Stimulated activated CD4-positive, alpha-beta T cell treated with anti-CD3 and anti-CD28 coated beads, Interleukin-2, amount 100 ng/mL, for 24 hours (primary cell): ENCODE measurements at places on chromosomes 2 and 18.

GRCh38 chr2:191030521-191031154 is 16.7 kb upstream of the STAT1 start:
- DNase-seq: peak; percentile 43

- no peak for DNase-seq
Measured at GRCh38 chr2:30732376-30732775, 74.9 kb downstream of the CAPN13 start.

DNA sequence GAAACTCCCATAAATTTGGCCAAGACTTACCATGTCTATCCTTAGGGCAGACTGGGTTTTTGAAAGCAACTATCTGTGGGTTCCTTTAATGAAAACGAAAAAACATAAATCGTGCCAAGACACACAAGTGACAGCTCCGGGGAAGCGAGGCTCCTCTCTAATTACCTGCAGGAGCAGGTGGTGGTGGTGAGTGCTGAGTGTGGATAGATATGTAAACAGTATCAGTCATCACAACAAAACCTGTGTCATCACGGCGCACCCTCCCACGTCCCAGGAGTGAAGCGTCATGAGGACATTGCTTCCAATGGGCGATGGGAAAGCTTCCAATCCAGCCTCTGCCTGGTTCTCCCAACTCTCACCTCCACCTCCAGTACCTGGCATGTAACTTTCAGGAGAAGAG is 31.3 kb downstream of the ACKR3 start:
- no peak for DNase-seq

DNA sequence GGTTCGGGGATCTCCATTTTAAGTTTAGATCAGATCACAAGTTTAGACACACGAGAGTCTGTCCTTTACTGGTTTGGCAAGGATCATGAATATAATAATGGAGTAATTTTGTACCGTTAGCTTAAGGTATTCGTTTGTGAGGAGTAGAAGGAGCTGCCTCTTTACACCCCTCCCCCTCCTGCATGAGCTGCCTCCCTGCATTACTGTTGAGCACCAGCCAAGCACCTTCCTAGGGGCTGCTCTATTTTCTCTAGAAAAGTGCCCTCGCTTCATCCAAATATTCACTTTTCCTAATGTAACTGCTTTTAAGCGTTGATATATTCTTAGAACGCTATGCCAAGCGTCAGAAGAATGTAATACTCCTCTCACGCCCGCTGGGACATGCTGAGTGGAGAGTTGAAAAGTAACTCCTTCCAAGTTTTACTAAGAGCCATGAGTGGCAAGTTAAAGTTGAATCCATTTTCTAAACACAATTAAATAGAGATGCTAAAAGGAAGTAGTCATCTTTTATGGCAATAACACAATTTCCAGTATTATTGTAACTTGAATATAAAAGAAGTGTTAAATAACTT is 25.4 kb upstream of the SCN7A start:
- no peak for DNase-seq

- no peak for DNase-seq
Measured at GRCh38 chr18:21980744-21981143, 188.6 kb upstream of the GATA6 start.

GRCh38 chr18:12904012-12904516 is 20.0 kb upstream of the PTPN2 start:
- DNase-seq: peak; percentile 48

GRCh38 chr2:208266553-208266893 is 468 bp downstream of the PIKFYVE start:
- no peak for DNase-seq

DNA sequence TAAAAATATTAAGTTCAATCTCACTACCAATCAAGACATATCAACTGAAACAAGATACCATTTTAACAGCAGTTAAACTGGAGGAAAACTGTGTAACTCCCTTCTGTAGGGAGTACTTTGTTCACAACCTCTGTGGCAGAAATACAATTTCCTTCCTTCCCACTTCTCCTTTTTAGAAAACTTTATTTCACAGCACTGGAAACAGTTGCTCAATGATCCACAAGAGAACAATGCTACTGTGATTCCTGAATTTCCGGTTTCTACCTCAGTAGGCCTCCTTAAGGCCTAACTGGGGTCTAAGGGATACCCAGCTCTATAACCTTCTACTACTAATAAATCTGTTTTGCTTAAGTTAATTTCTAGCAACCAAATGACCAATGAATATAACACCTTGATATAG is 14.1 kb downstream of the TLK1 start:
- no peak for DNase-seq

GRCh38 chr2:173291412-173291811 is 63.3 kb upstream of the CDCA7 start:
- DNase-seq: no peak

GRCh38 chr2:24971286-24971535 is 544 bp downstream of the DNAJC27 start:
- no peak for DNase-seq

- DNase-seq: no peak
Measured at GRCh38 chr2:109194620-109194937, 65.6 kb downstream of the SH3RF3 start.

DNA sequence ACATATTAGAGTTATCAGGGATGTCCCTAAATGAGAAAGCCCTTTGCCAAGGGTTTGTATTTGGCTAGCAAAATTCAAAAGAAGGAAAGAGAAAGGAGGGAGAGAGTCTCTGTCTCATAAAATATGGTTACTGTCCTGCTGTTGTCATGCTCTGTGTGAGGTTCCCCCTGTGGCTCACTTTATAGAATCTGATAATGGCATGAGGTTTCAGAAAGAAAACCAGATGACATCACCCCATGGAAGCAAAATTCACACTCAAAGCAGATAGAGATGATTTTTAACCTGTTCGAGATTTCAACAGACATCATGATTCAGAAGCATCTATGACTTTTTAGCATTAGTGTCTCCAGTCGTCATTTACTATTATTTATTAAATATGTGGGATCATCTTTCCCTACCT is 165.0 kb upstream of the SESTD1 start:
- DNase-seq: no peak

DNA sequence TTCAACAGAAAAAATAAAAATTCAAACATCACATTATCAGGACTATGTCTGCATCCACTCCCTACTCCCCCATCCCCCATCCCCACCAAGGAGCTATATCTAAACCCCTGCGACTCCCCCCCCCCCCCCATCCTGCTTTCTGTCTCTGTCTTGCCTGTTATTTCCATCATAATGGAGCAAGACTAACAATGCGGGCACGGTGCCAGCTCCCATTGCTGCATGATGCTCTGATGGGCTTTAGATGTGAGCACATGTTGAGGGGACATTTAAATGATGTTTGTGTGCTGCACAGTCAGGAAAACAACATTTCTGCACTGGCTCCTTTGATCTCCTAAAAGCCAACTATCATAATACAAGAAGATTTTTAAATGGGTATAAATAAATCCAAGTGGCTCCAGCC is 644.2 kb upstream of the SETBP1 start:
- no peak for DNase-seq

GRCh38 chr18:72692595-72692994 is 148.5 kb upstream of the CBLN2 start:
- no peak for DNase-seq

DNA sequence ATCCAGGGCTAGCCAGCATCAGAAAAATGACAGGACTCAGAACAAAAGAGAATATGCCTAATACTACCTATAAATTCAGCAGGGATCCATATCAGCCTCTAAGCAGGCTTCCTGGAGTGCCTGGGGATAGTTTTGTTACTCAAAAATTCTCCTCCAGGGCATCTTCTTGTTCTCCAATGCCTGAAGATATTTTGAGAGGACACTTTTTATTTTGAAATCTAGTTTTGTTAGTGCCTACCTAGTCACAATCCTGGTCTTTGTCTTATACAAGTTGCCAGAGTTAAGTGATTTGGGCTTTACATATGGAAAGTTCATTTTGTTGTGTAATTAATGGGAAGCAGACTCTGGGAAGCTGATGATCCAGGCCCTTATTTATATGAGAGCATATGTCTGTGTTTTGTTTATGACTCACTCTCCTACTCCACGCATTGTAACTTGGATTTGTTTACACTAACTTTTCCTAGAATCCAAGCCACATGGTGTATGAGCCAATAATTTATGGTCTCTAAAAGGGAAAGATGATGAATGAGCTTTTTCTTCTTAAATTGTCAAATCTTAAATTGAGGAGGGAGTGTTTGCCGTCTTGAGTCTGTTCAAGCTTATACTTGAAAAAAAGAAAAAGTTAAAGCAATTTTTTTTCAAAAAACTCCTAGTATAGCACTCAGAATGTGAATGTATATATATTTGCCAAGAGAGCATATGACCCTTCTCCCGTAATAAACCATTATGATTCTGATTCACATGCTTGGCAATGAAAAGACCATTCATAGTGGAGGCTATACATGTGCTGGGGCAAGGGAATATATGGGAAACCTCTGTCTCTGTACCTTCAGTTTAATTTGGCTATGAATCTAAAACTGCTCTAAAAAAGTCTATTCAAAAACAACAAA is 370.3 kb downstream of the SETBP1 start:
- DNase-seq: no peak

GRCh38 chr2:99545066-99545465 is 55.2 kb upstream of the REV1 start:
- no peak for DNase-seq

- no peak for DNase-seq
Measured at GRCh38 chr2:12428324-12428723, 288.4 kb upstream of the TRIB2 start.

DNA sequence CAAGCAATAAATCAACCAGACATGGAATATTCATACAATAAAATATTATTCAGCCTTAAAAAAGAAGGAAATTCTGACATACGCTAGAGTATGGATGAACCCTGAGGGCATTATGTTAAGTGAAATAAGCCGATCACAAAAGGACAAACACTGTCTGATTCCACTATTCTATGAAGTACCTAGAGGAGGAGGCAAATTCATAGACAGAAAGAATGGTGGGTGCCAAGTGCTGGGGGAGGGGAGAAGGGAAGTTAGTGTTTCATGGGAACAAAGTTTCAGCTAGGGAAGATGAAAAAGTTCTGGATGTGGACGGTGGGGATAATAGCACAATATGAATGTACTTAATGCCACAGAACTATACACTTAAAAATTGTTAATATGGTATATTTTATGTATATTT is 19.8 kb downstream of the SMAD7 start:
- DNase-seq: no peak

- DNase-seq: no peak
Measured at GRCh38 chr2:168571061-168571460, 115.0 kb downstream of the CERS6 start.

GRCh38 chr2:68083346-68083745 is 20.5 kb upstream of the C1D start:
- no peak for DNase-seq

DNA sequence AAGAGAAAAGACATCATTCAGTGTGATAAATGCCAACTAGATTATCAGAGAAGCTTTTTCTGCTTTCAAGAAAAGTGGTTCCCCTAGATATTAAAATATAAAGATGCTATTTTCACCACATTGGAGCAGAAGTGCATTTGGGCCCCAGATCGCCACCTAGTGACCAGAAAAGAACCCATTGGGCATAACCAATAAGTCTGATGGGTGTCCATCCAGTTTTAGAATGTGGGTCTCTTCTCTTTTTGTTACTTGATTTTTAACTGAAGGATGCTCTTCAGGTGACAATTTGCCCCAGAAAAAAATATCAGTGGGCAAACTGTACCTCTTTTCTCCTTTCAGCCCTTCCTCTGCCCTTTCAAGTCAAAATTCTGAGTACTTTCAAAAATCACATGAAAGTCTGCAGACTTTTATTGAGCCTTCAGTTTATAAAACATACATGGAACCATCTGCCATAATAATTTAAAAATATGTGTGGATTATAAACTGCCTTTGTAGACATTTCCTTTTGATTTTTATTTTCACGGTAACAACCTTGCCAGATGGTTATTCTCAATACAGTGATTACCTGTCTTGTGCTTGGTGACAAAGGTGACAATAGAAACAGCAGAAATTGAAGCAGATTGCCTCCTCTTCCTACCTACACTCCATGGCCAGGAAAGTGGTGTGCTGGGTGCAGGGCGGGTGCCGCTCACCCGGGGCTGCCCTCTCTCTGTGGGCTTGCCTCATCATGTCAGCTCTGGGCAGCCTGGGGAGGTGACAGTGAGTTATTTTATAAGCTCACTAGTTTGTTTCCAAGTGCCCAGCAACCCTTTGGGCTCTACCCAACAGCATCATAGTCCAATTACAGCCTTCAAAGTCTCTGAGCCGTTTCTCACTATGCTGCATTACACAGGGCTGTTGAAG is 124.5 kb downstream of the DCDC2C start:
- no peak for DNase-seq
